Astrocyte of the cerebellum (primary cell): ENCODE measurements at places on chromosomes 6 and 20.

GRCh38 chr6:141244366-141244765 is 888.4 kb upstream of the GJE1 start:
- DNase-seq, result no peak

- no peak for DNase-seq
Observed at GRCh38 chr6:153873541-153873940, 165.5 kb upstream of the OPRM1 start.

- DNase-seq, result no peak
Observed at GRCh38 chr6:170202416-170203135, 88.3 kb downstream of the DLL1 start.

DNA sequence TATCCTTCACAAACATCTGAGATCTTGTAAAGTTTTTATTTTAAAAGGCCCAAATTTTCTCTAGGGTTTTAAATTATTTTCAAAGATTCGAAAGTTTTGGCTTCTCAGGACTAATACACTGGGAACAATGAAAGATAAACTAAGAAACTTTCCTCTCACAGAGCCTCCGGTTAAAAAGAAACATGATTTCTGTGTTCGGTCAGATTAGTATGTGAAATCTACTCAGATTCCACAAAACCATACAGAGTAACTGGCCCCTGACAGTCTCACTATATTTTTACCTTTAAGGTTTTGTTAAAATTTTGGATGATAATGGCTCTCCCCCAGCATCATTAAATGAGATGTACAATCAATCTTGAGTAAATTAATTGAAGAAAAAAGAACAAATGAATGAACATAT is 471.0 kb downstream of the COL12A1 start:
- DNase-seq, result no peak

- DNase-seq, result no peak
Observed at GRCh38 chr6:125868252-125868651, 77.5 kb downstream of the NCOA7 start.

DNA sequence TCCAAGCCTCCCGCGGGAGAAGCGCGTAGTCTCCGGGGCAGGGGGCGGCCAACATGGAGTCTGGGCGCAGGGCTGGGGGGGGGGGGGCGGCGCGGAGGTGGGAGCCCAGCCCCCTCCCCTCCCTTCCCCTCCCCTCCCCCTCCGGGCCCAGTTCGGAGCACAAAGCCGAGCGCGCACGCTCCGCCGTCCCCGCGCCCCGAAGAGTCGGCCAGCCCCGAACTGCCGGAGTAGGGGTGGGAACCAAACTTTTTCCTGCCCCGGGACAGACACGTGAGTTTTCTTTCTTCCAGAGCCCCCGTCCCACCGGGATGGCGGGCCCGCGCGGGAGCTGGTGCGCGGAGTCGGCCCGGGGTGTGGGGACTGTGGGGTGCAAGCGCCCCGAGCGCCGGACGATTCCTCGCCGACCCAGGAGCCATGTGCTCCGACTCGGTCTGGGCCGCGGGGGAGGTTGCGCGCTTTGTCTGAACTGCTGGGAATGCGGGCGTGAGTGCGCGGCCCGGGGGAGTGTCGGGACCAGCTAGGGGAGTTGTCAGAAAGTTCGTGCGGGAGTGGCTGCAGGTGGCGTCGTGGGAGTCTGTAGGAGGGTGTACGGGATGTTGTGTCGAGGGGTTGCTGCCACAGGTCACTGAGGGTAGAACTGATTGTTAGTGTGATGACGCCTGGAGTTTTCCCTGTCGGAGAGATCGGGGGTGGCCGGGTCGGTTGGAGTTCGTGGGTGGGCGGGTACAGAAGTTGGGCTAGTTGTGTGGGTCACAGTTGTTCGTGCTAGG is 1.2 kb downstream of the TGIF2 start:
- no peak for DNase-seq

GRCh38 chr6:25508051-25508450 is 144.0 kb upstream of the SCGN start:
- no peak for DNase-seq

DNA sequence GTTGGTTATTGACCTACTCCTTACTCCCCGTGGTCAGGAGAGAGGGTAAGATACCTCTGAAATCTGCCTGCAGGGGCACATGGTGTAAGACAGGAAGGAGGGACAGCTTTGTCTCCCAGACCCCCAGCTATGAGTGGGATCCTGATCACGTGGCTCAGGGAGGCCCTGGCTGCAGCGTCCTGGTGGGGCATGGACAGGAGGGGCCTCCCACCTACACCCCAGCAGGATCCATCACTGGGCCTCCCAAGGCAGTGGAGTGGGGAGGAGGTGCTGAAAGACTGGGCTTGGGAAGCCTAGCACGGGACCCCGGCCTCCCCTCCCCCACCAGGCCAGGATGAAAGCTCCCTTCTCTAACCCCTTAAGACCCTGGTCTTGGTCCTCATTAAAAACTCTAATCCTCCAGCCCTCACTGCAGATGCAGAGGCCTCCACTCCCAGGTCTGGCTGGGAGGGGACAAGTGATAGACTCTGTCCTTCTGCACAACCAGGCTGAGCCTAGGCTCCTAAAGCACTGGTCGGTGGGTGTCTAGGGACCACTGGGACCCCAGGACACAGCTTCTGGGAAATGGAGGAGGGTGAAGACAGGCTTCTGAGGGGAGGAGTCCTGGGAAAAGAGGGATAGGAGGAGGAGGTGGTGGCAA is 29.6 kb upstream of the VEGFA start:
- no peak for DNase-seq

- no peak for DNase-seq
Observed at GRCh38 chr6:44192428-44193041, 24.2 kb upstream of the MYMX start.

DNA sequence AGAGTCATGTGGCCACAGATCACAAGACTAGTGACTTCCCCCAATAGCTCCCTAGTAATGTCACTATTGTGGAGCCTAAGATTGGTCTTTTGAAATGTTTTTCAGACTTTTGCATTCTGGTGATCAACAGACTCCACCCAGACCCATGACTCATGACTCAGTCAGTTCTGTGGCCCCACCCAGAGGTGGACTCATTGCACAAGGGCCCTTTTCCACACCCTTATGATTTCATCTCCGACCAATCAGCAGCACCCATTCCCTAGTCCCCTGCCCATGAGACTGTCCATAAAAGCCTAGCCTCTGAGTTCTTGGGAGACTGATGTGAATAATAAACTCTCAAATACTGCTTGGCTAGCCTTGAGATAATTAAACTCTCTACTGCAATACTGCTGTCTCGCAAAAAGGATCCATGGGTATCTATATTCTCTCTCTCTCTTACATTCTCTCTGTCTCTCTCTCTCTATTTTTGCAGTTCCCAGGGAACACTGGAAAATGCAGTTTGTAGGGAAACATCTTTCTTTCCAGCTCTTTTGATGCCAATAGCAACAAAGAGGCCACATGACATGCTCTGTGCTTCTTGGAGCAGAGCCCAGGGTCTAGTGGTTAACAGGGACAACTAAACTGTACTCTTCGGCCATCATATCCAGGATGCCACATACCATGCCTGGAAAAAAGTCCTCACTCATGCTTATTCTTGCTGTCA is 71.3 kb upstream of the IYD start:
- peak; percentile 36 for DNase-seq

DNA sequence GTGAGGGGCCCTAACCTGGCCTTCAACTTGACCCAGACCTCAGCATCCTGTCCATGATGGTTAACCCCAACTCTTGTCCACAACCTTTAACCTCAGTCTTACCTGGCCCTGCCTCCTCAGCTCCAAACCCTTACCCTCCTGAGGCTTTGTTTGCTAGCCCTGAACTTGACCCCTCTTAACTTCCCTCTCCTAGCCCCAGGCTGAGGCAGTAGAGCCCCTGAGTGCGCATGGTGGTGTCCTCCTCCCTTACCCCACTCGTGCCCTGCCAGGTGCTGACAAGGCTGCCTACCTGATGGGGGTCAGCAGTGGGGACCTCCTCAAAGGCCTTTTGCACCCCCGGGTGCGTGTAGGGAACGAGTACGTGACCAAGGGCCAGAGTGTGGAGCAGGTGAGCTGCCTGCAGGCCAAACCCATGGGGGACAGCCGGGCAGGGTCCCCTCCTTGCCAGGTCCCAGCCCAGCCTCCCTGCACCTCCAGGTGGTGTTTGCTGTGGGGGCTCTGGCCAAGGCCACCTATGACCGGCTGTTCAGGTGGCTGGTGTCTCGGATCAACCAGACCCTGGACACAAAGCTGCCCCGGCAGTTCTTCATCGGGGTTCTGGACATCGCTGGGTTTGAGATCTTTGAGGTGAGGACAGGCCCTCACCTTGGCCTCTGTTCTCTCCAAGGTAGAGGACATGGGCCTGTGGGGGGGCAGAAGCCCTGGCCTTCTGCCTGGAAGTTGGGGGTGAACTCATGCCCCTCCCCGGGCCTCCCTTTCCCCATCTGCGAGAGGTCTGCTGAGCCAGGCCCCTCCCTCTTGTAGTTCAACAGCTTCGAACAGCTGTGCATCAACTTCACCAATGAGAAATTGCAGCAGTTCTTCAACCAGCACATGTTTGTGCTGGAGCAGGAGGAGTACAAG is 31.9 kb downstream of the MYH7B start:
- no peak for DNase-seq

DNA sequence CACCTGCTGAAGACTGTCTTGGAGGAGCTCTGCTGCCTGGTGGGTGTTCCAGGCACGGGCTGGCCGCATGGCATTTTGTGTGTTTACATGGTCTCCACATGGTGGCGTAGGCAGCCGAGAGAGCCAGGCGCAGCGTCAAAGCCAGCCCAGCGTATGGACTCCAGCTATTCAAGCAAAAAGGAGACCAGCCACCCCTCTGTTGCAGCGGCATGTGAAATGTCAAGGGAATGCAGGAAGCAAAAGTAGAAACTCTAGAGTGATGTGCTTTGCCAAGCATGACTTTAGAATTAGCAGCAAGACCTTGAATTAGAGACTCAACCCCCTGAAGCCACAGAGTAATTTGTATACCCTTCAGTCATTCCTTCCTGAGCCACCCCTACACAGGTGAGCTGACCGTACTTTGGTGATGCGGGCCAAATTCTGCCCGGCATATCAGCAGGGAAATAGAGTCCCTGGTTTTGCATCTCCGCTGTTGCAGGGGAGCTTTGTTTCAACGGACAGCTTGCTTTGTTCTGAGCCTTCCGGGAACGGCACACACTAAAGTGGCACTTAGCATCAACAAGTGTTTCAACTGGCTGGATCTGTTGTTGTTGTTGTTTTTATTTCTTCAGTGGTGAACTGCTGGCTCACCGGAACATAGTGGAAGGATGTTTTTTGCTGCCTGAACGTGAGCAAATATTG is 48.5 kb downstream of the FNDC1 start:
- DNase-seq, result peak; percentile 23

DNA sequence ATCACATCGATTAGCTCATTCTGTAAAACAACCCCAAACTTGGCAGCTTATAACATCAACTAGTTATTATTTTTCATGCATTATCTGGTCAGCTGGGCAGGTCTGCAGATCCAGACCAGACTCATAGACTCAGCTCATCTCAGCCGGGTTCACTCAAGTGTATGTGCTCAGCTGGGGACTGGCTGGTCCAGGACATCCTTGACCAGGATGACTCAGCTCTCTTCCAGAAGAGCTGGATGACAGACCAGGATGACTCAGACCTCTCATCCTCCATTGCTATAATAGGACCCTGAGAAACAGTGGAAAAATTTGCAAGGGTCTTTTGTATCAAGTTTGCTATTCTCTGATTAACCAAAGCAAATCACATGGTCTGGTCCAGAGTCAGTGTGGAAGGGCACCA is 312.5 kb upstream of the PLCB4 start:
- peak; percentile 52 for DNase-seq

GRCh38 chr6:108497883-108498282 is 62.8 kb upstream of the FOXO3 start:
- peak; percentile 15 for DNase-seq

- DNase-seq, result no peak
Observed at GRCh38 chr6:155115893-155116570, 120.9 kb downstream of the TIAM2 start.

- DNase-seq, result no peak
Observed at GRCh38 chr20:59006864-59007664, at the start of gene CTSZ. CTSZ (minus strand) TSS chr20:59007254; CDS start chr20:59007128, 126 bp downstream.

- no peak for DNase-seq
Observed at GRCh38 chr6:70413992-70414494, 735 bp downstream of the FAM135A start.

- no peak for DNase-seq
Observed at GRCh38 chr20:63606686-63607085, 20.2 kb downstream of the GMEB2 start.

GRCh38 chr6:114020196-114020595 is 49.2 kb upstream of the HDAC2 start:
- DNase-seq, result no peak

DNA sequence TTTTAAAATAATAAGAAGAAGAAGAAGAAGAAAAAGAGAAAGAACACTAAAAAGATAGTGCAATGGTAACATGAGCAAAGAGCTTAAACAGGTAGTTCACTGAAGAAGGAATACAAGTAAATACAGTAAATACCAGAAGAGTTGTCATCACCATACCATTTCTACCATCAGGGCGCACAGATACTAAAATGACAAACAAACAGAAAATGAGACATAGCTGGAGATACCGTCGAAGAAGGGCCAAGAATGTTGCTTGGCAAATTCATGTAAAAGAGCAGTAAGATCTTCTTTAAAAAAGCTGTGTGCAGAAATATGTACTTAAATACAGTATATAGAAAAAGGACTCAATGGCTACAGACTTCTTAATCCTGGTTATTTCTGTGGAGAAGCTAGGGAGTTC is 20.7 kb upstream of the TFAP2C start:
- no peak for DNase-seq

DNA sequence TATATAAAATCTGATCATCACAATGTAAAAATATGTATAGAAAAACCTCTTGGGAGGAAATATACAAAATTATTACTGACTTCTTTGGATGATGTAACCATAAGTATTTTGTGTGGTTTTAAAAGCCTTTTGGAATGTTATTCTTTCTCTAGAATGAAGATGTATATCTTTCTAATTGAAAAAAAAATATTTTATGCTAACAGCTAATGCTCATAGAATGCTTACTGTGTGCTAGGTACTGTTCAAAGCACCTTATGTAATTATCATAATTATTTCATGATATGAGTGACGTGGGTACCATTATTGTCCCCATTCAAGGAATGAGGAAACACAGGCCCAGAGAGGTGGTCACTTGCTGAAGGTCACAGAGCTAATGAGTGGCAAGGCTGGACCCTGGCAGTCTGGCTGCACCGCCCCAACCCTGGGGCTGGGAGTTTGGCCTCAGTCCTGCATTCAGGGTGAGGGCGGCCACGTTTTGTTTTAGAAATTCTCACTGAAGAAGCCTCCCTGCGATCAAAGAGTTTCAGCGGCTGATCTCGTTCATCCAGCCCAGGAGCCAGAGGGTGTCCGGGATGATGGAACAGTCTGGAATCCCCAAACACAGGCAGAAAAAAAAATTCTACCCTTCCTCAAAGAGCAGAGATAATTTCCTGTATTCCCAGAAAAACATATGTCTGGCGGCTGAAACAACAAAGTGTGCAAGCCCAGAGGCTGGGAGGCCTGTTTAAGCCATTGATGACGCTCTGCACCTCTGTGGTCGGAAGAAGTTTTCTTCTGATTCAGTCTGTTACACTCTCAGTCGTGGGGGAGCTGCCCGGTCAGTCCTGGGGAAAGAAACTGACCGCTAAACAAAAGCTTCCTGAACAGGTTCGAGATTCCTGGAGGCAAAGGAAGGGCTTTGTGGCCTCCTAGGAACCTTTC is 37.3 kb downstream of the TFEB start:
- DNase-seq, result peak; percentile 76
